IMR-90 (cell line): ENCODE measurements at places on chromosomes 2 and 18.

GRCh38 chr2:234677758-234678538, 181.1 kb upstream of the ARL4C start:
- peak; percentile 79 for DNase-seq

DNA sequence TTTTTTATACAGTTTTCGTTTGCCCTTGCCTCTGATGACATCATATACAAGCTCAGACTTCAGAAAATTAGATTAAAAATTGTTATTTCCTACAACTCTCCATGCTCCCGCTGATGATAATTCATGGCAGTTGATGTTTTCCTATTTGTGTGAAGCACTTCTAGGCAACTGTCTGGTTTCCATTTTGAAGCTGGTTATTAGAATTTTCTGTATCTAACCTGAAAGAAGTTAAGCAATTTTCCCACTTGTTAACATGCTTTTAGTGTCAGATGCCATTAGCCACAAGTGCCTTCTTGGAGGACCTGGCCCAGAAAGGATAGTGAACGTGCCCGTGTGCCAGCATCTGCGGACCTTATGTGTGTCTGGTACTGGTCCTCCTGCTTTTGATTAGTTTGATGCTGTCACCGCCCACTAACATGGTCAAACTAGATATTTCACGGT, 347.6 kb upstream of the RAB12 start:
- no peak for DNase-seq

DNA sequence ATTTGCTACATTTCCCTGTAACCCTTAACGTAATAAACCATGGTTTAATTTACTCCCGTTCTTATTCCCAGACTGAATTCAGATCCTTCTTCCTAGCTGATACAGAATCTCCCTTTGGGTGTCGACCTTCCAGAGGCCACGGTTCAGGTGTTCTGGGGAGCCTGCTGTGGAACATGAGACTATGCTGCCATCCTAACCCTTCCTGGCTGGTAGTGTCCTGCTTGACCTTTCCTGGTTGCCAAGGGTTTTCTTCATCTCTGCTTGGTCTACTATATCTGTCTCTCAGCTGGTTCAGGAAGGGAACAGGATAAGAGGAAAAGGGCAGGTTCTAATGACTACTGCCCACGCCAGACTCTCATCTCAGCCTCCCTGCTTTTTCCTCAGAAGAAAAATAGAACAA, 36.5 kb downstream of the STAT1 start:
- no peak for DNase-seq

DNA sequence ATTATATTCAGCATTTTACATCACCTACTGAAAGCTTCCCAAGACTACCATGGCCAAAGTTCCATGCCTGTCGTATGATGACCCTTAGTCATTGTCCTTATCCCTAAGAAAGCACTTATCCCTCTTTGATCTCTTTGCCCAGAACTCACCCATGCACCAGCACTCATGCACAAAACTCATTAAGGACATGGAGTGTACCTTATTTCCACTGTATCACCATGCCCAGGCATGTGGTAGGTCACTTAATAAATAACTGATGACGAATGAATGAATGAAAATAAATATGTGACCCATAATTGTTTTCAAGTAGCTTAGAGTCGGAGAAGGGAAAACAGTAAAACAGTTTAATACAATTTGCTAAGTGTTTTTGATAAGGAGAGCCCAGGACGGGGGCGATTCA, 220.1 kb downstream of the IKZF2 start:
- no peak for DNase-seq

GRCh38 chr2:79903222-79904000, 390.6 kb downstream of the CTNNA2 start:
- DNase-seq, result peak; percentile 5

- DNase-seq, result no peak
Observed at GRCh38 chr2:44596537-44597320, 235.0 kb downstream of the CAMKMT start.

DNA sequence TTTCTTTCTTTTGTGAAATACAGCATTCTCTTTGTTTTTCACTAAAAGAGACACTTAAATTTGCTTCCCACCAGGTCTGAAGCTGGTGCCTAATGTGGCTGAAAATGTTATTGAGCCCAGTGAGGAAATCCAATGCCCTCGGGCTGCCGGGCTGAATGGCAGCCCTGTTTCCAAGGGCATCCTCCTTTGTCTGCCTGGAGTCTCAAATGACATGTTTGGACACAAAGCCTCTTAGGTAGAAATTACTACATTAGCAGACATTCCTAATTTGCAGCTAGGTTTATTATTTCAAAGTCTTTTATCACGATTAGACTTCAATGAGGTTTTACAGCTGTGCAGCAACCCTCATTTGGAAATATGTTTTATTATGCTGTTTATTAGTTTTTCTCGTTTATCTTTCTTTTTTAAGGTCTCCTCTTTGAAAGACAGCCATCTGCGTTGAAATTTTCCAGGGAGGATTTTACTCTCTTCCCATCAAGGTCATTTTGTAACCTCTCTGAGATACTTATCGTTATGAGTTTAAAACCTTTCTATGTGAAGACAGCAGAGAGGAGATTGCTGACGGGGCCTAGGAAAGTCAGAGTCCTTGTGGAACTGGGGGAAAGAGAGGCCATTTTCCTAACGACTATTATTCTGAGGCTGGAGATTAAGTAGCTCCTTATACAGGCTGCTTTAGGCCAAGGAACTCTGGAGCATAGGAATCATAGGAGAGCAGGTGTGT, 59.0 kb upstream of the ZNF532 start:
- DNase-seq, result no peak

GRCh38 chr2:130355578-130356431, at the start of gene PTPN18:
Gene PTPN18 (plus strand): TSS chr2:130356056. CDS start chr2:130356108, 52 bp downstream.
- DNase-seq, result peak; percentile 85

DNA sequence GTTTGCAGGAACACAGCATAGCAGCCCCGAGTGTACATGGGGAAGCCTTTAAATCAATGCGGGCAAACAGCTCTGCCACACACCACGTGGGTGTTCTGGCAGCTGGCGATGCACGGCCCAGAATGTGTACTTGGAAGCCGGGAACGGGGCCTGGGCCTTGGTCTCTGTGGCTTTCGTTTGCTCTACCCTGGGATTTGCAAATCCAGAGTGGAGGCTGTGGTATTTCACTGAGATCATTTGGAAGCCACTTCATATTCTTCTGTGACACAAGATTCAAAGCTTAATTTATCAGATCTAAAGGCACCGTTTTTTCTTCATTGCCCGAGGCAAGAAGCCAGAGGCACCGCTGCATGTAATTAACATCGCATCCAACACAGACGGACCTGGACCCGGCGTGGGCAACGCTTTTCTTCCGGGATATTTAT, 246.3 kb upstream of the MYT1L start:
- DNase-seq, result no peak

DNA sequence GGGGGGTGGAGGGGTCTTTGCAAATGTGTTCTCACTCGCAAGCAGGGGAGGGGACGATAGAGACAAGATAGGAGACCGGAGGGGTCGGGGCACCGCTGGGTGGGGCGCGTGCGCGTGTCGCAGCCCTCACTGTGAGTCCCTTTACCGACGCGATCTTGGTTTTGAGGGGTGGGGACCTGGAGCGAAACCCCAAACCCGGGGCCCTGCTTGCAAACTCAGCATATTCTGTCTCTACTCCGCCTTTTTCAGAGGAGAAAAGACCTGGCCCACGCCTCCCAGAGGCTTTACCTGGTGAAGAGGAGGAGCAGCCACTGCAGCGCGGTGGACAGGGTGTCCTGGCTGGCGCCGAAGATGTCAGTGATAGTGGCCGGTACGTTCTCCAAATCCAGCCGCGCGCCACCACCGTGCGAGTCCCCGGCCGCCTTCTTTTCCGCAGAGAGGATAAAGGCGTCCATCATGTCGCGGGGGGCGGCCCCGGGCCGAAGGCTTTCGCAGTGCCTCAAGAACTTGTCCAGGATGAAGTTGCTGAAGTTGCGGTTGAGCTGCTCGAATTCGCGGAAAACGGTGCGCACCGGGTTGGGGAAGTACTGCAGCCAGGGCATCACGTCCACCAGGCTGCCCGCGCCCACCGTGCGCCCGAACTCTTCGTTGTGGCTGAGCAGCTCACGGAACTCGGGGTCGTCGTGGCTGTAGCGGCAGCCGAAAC, 1.7 kb downstream of the CYP1B1 start:
- no peak for DNase-seq

GRCh38 chr2:189541591-189541990, 39.0 kb downstream of the SLC40A1 start:
- no peak for DNase-seq

DNA sequence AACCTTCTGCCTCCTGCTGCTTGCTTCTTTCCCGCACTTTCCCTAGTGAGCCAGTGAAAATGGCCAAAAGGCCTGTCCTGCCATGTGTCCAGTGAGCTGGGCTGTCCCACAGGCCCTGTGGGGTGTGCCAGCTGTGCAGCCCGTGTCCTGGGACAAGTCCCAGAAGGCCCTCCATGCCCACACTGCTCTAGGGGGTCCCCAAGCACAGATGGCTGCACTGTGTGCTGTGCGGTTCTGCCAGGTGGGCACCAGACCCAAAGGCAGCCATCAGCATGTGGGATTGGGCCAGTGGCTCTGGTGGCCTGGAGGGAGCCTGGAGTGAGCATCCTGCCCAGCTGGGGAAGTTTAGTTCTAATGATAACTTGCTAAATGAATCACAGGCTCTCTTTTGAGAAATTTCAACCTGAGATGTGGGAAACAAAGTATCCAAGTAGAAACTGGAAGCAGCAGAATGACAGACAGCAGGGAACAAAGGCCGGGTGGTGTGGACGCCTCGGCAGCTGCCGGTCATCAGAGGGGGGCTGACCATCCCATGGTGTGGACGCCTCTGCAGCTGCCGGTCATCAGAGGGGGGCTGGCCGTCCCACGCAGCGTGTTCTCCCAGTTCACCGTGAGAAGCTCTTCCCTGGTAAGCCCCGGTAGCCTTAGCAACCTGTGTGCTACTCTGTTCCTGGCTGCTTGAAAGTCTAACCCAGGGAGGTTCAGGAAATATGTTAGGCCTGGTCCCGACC, 9.9 kb upstream of the CNDP2 start:
- DNase-seq, result no peak
